WTC11 (cell line): ENCODE measurements at places on chromosomes 11 and 22.

- no peak for DNase-seq
- H3K27me3 ChIP-seq = no peaks in the 10 kb centered on the region
- peaks cover 4% of the 10 kb centered on the region; the same call in 1 of the 2 replicates for H3K4me1 ChIP-seq
- H3K4me3 ChIP-seq = no peak overlapping the region
Observed at GRCh38 chr11:8138526-8138925, 30.3 kb downstream of the RIC3 start.

GRCh38 chr11:67572747-67573419, 10.7 kb upstream of the GSTP1 start:
- no peaks in the 10 kb centered on the region for H3K4me1 ChIP-seq
- H3K27ac ChIP-seq = no peak overlapping the region
- peak; percentile 71 for DNase-seq
- peaks cover 30% of the 10 kb centered on the region for H3K27me3 ChIP-seq

- H3K36me3 ChIP-seq = peaks cover 51% of the 10 kb centered on the region
- no peak overlapping the region for H3K27ac ChIP-seq
- peaks cover 1% of the 10 kb centered on the region; the same call in 1 of the 2 replicates for H3K4me1 ChIP-seq
- no peak overlapping the region for H3K4me3 ChIP-seq
Observed at GRCh38 chr11:124633355-124633754, 10.7 kb downstream of the TBRG1 start.

DNA sequence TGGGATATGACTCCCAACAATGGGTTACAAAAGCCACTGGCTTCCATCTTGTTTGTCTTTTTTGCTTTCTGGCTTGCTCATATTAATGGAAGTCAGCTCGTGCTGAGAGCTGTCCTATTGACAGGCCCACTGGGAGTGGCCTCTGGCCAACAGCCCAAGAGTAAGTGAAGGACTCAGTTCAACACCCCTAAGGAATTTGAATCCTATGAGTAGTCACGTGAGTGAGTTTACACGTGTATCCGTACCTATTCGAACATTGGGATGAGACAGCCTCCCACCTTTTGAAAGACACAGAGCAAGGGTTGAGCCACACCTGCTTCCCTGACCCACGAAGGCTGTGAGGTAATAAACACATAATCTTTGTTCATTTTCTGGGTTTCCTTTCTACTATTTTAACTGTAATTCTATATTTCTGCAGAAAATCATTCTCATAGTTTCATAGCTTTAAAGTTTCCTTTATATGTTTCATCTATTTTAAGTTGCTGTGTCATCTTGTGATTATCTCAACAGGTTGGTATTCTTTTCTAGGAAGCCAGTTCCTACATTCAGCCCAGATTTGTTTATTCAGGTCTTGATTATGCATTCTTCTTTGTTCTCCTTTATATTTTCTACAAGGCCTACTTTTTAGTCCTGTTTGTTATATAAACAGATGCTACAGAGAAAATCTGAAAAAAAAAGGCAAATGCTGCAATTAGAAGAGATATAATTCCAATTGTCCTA, 802.3 kb downstream of the CNTN5 start:
- no peak overlapping the region for H3K27ac ChIP-seq
- H3K4me1 ChIP-seq = no peaks in the 10 kb centered on the region

DNA sequence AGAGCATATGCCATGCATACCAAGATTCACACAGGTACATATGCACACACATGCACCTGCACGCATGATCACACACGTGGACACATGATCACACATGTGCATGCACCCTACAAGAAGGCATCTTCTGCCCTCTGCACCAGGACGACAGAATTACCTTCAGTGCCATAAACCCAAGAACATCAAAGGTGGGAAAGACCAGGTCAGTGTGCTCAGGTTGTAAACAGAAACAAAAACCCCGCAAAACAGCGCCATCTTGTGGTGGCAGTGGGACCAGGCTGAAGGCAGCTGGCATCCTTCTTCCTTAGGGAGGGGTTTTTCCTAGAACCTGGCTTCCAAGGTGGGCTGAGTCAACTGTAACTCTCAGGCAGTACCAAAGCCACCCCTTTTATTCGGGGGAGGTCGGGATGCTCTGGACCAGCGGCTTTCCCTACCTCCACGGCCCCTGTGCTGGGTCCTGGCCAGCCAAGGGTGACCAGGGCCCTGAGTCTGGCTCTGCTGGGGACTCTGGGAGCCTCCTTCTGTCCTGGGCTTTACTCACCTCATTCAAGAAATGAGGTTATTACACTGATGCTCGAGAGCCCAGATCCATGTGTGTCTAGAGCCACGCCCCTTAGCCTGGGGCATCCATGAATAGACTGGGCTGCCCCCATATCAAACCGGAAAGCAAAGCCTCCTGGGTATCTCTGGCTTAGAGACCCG, 69.4 kb upstream of the FGF3 start:
- H3K36me3 ChIP-seq = no peaks in the 10 kb centered on the region
- DNase-seq = peak; percentile 92
- H3K4me3 ChIP-seq = no peak overlapping the region
- peaks cover 31% of the 10 kb centered on the region for H3K27me3 ChIP-seq
- no peak overlapping the region for H3K27ac ChIP-seq

DNA sequence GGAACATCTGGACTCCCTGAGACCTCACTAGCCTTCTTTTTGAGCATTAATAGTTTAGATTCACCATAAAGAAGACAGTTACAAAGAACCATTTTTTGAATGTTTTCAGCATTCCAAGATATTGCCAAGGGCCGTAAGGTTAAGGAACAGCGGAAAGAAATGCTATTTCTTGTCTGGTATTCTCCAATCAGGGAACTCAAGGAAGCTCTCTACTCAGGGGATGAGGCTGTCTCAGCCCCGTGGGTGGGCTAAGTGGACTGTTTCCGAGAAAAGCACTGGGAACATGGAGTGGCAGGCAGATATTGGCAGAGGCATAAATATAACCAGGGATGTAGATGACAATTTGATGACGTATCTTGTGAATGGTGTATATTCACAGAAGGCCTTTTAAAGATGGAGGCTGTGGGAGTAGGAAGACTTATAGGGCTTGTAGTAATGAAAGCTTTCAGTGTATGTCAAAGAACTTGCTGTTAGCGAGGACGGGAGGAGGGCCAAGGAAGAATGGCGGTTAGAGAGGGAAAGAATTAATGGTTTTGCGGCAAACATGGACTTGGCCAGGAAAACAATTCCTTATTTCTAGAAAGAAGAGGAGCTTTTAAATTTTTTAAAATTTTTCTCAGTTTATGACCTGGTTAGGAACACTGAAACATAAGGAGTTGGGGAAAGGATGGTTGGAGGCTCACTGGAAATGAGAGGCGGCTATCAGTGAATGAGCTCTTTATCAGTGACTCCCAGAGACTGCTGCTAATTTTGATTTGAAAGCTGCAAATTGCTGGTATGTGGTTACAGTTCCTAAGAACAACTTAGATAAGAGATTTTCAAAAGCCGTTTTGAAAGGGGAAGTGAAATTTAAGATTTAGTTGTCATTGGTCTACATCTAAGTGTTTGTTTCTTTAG, 64.6 kb downstream of the ST3GAL4 start:
- peaks cover 8% of the 10 kb centered on the region for H3K27me3 ChIP-seq
- H3K4me3 ChIP-seq = no peak overlapping the region
- no peak for DNase-seq
- peaks cover 20% of the 10 kb centered on the region for H3K4me1 ChIP-seq
- H3K27ac ChIP-seq = no peak overlapping the region

DNA sequence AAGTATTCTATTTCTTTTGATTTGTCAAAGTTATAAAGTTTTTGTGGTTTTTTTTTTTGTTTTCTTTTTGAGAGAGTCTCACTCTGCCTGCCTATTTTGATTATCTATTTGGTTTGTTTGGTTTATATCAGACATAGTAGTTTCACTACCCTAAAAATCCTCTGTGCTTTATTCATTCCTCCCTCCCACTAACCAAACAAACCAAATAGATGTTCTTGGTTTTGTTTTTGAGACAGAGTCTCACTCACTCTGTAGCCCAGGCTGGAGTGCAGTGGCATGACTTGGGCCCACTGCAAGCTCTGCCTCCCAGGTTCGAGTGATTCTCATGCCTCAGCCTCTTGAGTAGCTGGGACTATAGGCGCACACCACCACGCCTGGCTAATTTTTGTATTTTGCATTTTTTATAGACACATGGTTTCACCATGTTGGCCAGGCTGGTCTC, 67.9 kb downstream of the ENTHD1 start:
- peaks cover 4% of the 10 kb centered on the region; the same call in 1 of the 2 replicates for H3K4me1 ChIP-seq
- H3K27ac ChIP-seq = no peak overlapping the region
- no peak for DNase-seq
- no peak overlapping the region for H3K4me3 ChIP-seq

DNA sequence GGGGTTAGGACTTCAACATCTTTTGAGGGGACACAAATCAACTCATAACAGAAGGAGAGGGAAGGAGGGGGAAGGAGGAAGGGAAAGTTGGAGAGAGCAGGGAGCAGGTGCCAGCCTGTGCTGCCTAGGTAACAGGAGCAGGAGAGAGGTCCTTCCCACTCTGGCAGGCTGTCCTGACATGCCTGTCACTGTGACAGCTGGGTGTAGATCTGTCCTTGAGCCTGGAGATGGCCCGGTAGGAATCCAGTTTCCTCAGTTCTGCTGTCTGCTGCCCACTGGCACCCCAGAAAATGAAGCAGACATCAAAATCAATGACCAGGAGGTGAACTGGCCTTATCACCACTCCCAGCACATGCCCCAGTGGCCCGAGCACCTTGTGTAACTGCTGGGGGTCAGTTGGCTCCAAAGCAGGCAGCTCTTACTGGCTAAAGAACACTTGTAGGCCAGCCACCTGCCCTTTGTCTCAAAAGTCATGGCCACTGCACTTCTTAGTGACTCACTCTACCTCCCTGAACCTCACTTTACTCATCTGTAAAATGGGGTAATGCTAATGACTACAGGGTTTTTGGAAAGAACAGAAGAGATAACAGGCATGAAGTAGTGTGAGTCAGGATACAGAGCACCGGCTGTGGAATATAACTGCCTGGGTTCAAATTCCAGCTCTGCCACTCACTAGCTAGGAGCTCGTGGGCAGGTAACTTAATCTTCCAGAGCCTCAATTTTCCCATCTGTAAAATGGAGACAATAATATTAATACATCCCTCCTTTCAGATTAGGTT, 8.0 kb upstream of the TSPAN18 start:
- no peaks in the 10 kb centered on the region for H3K36me3 ChIP-seq
- DNase-seq = no peak
- peaks cover 25% of the 10 kb centered on the region for H3K27me3 ChIP-seq
- H3K4me1 ChIP-seq = peaks cover 14% of the 10 kb centered on the region

DNA sequence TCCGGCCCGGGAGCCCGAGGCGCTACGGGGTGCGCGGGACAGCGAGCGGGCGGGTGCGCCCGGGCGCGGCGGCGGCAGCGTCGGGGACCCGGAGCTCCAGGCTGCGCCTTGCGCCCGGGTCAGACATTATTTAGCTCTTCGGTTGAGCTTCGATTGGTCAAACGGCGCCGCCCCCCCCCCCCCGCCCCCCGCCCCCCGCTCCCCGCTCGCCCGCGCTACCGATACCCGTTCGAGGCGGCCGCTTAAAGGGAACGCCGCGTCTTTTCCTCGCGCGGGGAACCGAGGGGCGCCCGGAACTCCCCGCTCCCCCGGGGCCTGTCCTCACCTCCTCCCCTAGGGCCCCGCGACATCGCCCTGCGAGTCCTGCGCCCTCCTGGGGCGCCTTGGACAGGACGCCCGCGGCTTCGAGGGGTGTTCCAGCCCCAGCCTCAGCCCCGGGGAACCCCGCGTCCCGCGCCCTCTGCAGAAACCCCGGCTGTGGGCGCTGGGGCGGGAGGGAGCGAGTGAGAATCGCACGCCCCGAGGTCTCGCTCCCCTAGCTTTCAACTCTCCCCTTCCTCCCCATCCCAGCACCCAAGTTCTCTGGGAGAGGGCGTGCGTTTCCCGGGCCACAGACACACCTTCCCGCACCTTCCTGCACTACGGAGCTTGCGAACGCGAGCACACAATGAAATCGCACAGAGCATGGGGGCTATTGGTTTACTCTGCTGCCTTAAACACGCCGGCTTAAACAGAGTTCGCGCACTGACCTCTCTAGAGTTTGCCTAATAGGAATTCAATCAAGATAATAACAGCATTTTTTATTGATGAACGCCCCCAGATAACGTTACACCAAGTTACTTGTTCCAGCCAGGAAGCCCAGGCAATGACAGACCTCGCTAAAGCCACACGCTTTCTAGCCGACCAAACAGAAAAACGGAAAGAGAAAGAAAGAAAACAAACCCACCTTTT, at the start of gene BDNF:
BDNF (minus strand) TSS at position 105 of the 951 bp plus-strand sequence. CDS start 41,891 bp downstream, outside the sequence.
- H3K27me3 ChIP-seq = peaks cover 34% of the 10 kb centered on the region
- H3K36me3 ChIP-seq = no peaks in the 10 kb centered on the region
- peak within 1 kb of the TSS; percentile 93 for H3K4me3 ChIP-seq
